ENCODE measurements at places on chromosomes 5 and 9.
A peak's percentile ranks its signal among the peaks of the same experiment; 100 is the strongest.

DNA sequence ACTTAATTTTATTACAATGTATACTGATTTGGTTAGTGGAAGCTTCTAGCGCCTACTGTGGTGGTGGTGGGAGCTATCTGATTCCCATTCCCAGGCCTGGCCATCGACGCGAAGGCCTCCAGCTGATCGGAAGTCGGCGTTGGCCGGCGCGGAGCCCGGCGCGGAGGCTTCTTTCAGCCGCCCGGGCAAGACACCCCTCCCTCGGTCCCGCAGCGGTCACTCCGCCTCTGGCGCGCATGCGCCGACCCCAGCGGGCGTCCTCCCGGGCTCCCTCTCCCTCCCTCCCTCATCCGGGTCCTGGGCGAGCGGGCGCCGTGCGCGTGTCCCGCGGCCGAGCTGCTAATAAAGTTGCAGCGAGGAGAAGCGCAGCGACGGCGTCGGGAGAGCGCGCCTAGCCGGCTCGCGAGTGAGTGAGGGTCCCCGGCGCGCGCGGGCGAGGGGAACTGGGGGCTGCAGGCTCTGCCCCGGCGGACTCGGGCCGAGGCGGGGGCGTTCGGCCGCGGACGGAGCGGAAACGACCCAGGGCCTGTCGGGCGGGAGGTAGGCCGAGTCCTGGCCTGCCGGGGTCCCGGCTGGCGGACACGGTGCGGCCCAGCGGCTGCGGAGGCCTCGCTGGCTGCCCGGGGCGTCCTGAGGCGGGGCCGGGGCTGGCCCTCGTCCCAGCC, at the start of gene SMAD5:
Gene SMAD5, plus strand, starts transcription at position 289 of the 665 bp plus-strand sequence. CDS start 20,916 bp downstream, outside the sequence.
- DNase-seq = peak; percentile 97

DNA sequence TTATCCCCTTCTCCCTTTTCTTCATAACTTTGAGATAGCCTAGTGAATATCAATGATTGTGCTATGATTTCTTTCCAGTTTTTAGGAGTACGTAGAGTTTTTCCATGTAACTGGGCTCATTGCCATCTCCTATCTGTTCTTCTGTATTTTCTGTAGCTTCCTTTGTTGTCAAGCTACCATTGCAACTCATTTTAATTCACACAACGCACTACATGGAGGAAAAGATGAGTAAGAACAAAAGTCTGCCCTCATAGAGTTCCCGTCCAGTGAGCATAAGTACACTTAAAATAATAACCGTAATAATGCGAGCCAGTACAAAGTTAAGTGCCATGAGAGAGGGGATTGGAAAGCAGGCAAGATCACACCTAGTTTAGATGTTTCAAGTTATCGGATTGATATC, 177.7 kb downstream of the PAM start:
- DNase-seq = no peak

GRCh38 chr5:28430565-28431178, 1392.3 kb upstream of the CDH9 start:
- DNase-seq = no peak

DNA sequence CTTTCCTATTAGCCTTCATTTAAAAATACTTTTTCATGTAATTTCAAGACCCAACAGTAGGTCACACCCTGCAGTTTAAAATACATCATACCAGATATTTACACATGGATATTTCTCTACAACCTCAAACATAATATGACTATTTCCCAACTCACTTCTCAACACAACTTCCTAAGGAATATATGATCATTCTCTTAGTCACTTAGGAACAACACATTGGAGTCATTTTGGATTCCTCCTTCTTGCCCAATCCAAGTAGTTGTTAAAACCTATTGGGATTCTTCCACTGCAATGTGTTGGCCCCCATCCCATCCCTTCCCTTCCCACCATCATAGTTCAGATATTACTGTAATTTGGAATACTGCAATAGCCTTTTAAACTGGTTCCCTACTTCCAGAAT, 145.5 kb downstream of the DCP2 start:
- DNase-seq = peak; percentile 57

- no peak for DNase-seq
These were observed 141.3 kb upstream of the ALDH1B1 start for GRCh38 chr9:38251036-38251860.

- no peak for DNase-seq
These were observed 99.9 kb downstream of the GABRB2 start for GRCh38 chr5:161446655-161447054.

GRCh38 chr5:58018016-58018415, 441.9 kb downstream of the PLK2 start:
- DNase-seq = no peak

DNA sequence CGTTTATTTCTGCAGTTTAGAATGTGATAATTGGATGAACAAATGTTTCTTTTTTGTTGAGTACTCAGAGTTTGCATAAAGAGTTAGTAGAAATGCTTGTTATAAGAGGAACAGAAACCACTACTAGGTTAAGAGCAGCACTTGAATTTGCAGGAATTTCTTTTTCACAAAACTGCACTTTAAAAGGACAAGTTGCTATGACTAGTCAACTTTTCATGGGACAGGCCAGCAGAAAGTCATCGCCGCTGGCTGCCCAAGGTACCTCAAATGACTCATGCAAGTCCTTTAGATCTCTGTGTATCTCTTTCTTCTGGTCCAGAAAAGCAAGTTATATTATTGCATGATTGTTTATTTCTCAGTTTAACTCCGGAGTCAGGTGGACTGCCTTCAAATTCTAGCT, 97.3 kb upstream of the HMHB1 start:
- DNase-seq = no peak

- DNase-seq = no peak
These were observed 556.0 kb downstream of the EBF1 start for GRCh38 chr5:158543539-158544387.

DNA sequence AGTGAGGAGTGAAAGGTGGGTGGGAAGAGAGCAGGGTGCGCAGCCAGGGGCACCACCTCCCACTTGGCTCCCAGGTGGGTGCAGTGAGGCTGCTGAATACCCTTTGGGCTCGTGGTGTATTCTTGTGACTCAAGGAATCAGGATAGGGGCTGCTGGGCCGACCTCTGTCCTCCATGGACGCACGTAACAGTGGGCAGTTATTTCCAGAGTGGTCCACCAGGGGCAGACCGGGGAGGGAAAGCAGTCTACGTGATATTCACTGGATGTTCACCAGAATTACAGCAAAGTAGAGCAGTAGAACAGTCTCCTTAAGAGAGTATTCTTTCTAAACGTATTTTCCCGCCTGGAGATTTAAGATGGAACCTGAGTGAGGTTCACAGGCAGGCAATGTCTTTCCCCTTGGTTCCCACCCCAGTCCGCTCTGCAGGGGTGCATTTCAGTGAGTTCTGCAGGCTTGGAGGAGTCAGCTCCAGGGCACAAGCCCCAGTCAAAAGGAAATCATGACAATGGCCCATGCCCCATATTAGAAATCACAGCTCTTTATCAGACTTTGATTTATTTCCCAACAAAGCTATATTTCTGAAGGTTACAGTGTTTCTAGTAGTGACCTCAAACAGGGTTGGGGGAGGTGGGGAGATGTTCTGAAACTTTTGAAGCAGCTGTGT, 88.7 kb downstream of the SYK start:
- no peak for DNase-seq

All from femur (tissue), 1 donor.